Breast epithelium (tissue), 4 donors: ENCODE measurements at places on chromosomes 16 and 17. TPM values are rescaled to one million over a fixed set of nuclear protein-coding genes. Genes with fewer than 3 reads are reported as not detected.

- DNase-seq: no peak
These were observed 31.3 kb downstream of the SPOP start for GRCh38 chr17:49646391-49647255.

DNA sequence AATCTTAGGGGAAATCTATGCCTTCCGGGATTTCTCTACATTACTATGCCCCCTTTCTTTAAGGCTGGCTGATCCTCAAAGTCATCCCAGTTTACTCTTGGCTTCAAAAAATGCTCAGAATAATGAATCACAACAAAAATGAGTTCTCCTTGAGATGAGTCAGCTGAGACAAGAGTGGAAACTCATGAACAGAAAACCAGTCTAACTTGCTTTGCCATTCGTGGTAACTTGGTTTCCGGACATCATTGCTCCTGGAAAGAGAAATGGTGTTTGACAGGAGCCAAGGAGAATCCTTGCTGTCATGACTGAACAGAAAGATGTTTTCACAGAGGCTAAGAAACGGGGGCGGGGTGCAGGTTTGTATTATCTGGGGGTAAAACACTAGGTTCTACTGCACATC is 435.6 kb upstream of the DYNLRB2 start:
- DNase-seq: no peak

CA10 gene
- not detected for total RNA-seq

CCL7 gene
- total RNA-seq: not detected

GRCh38 chr16:4213737-4214136 is 28.1 kb downstream of the SRL start:
- DNase-seq: peak; percentile 39

TEX19 gene
- total RNA-seq: not detected

GRCh38 chr16:74862743-74863244 is 88.2 kb upstream of the FA2H start:
- DNase-seq: no peak

GRCh38 chr17:27807567-27808470 is 7.5 kb upstream of the NOS2 start:
- no peak for DNase-seq

CACNG3 gene
- not detected for total RNA-seq

- DNase-seq: peak; percentile 61
These were observed 1.1 kb upstream of the AKTIP start for GRCh38 chr16:53503991-53504663.

HIGD1B gene
- total RNA-seq: 0.98 TPM

CDR2L gene
- total RNA-seq: 13.1 TPM

GRCh38 chr17:79732254-79732653 is 1.5 kb downstream of the ENPP7 start:
- DNase-seq: no peak

- DNase-seq: no peak
These were observed 209.4 kb upstream of the C16orf82 start for GRCh38 chr16:26857371-26857770.

TBC1D26 gene
- 0.33 TPM for total RNA-seq

- no peak for DNase-seq
These were observed 2.9 kb downstream of the ZBTB4 start for GRCh38 chr17:7476494-7476893.

DNA sequence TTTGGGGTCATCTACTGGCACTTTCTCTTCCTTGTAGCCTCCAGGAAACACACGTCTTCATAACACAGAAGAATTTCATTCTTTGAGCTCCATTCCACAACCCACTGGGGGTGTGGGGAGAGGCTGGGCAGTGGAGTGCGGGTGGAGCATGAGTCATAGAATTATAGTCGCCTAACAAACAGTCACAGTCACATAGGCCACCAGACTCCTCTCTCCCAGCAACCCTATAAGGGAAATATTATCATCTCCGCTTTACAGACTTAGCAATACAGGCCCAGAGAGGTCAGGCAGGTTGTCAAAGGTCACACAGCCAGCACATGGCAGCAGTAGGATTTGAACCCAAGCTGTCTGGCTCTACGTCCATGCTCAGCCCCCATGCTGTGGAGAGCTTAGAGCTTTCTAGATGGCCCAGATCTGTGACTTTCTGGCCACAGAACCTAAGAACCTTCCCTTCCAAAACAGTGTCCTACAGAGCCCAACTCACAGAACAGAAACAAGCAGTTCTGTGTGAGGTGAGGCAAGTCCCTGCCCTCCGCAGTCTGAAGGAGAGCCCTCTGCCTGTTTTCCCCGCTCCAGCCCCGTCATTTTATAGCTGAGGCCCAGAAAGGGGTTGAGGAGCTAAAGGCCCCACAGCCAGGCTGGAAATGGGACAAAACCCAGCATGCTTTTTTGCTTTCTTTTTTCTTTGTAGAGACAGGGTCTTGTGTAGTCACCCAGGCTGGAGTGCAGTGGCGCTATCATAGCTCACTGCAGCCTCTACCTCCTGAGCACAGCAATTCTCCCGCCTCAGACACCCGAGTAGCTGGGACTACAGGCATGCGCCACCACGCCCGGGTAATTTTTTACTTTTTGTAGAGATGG is 10.7 kb upstream of the LITAF start:
- no peak for DNase-seq

DNA sequence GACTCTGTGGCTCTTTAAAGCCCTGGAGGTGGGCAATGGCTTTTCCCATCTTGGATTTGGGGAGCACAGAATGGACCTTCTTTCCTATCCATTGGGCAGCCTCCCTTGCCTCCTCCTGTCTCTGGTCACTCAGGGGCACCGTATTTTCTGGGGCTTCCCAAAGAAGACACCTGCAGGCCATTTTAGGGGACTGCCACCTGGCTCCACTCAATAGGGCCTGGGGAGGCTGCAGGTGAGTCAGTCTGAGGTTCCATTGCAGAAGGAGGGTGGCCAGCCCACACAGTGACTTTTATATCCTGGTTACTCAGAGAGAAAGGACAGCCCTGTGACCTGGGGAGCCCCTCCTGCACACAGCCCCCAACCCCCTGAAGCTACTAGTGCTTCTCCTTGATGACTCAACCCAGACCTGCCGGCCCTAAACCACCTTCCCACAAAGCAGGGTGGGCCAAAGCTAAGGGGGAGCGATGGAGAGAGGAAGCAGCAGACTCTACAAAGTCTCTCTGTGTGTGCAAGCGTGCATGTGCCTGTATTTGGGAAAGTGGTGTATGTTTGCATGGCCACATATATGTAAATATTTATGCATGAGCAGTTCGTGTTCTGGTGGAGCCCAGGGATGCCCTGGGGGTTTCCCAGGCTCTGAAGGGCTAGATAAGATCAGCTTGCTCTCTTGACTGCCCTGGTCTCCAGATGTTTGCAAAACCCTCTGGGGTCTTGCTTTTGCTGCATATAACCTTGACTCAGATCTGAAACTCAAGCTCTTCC is 5.0 kb downstream of the CX3CL1 start:
- peak; percentile 70 for DNase-seq

ACBD4 gene
- total RNA-seq: 15.7 TPM

HBA2 gene
- total RNA-seq: 46.4 TPM

OR3A2 gene
- total RNA-seq: not detected

TNFRSF17 gene
- 0.98 TPM for total RNA-seq

DNA sequence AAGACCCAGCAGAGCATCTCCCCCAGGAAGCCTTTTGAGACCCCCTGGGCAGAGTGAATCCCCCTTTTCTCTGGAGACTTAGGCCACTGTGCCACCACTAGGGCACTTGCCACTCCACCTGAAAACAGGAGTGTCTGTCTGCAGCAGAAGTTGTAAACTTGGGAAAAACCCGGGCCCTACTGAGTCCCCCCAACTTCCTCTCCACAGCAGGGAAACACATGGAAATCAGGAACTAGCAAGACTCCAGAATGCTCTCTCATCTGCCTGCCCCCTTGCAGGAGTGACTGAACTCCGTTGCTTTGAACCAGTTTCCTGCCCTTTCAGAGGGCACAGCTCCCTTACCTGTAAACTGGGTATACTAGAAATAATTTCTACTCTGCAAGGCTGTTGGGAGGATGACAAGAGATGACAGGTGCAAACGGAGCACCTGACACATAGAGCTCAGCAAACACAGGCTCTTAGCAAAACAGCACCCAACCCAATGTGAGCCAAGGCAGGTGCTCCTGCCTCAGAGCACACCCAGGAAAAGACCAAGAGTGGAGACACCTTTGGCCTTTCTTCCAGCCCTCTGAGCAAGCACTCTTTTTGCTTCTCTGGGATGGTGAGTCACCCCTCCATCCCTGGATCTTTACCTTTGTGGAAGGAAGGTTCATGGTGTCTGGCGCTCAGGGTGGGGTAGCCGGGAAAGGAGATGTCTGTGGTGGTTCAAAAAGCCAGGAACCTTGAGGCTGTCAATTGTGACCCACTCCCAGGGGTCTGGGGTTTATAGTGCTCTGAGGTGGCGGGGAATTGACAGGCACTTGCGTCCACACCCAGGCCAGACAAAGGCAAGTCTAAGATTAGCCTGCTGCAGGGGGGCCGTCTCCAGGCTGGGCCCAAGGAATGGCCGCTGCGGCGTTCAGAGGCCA is at the start of gene HCRT:
Gene HCRT (minus strand): TSS at position 740 of the 908 bp plus-strand sequence. CDS start 87 bp downstream, at position 653.
- DNase-seq: no peak

PRAC1 gene
- not detected for total RNA-seq

RNF43 gene
- total RNA-seq: 19.0 TPM

GRCh38 chr17:29146369-29146972 is 33.7 kb downstream of the MYO18A start:
- DNase-seq: no peak

SMCR8 gene
- 20.9 TPM for total RNA-seq

OR4D1 gene
- not detected for total RNA-seq

DNA sequence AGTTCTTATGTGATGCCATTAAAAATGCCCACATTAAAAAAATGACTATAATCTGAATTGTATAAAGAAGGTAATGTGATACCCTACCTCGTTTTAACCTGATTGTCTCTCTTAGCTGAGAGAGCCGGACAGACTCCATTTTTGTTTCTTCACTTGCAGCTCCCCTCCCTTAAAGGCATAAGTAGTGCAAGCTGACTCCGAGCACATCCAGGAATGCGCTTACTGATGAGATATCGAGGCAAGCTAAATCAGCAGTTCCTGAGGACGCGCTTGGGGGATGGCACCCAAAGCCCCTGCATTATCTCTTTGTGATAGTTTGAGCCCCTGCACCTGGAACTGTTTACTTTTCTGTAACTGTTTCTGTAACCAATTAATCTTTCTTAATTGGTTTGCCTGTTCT is 6.3 kb downstream of the KRT24 start:
- DNase-seq: no peak

DNA sequence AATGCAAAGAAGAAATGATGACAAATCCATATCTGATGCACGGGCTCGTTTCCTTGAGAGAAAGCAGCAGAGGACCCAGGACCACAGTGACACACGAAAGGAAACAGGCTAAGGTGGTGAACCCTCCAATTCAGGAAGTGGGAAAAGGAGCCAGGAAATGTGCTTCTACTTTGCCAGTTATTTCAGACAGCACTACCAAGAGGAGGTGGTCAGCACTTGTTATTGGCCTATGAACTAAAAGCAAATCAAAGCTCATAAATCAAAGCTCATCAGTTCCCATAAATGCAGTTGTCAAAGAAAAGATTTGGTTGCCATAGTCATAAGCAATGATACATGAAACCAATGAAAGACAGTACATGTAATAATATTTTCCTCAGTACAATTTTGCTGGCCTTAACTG is 12.6 kb upstream of the CLTC start:
- DNase-seq: no peak

DNA sequence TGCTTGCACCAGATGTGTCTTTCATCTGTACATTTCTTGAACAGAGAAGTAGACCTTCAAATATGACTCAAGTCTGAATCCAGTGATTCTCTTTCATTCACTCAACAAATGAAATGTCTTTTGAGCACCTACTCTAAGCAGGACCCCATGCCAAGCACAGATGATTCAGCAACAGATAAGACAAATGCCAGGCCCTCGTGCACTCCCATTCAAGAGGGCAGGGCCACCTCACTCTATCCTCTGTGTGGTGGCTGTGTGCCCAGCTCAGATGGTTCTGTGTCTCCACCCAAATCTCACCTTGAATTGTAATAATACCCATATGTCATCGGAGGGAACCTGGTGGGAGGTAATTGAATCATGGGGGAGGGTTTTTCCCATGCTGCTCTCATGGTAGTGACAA is 74.1 kb upstream of the NKD1 start:
- no peak for DNase-seq

WNK4 gene
- 4.1 TPM for total RNA-seq

CAMKK1 gene
- total RNA-seq: 7.8 TPM

- no peak for DNase-seq
These were observed 12.2 kb downstream of the PRKCB start for GRCh38 chr16:23847948-23848347.

ACACA gene
- 46.5 TPM for total RNA-seq

DNA sequence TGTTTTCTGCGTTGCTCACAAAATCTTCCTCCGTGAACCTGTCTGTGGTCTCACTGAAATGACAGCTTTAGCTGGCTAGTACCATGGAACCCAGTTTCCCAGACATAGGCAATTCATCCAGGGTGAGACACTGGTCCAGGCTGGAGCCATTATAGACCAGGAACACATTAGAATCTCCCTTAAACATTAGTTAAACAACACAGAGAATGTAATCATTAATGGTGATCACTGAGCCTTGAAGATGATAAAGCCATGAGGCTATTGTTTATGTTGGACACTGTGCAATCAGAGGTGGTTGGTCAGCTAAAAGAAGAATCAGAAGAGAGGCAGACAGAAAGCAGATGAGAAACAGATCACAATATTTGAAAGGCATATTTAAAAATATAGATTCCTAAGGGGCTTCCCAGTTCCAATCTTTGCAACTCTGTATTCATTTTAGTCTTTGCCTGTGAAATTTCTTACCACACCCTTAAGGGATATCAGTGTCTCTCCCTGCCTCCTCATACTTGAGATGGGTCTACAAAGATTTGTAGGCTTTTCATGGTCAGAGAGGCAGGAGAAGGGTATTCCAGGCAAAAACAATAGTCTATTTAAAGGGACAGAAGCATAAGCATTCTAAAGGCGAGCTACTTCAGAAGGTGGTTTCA is 317.9 kb downstream of the MAP2K6 start:
- no peak for DNase-seq

DNA sequence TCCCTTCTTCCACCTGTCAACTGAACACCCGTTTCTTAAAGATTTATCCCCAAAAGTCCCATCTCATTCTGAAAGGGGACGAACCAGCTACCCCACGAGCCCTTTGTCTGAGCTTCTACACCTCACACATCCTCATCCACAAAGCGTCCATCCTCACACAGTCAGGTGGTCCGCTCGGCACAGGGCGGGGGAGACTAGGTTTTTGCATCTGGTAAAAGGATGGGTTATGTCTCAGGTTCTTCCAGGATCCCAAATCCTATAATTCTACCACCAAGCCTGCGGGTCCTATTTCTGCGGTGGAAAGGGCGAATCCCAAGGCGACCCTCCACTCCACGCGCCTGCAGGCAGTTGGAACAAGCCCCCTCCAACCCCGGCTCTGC is 458 bp downstream of the GFOD2 start:
- DNase-seq: no peak

HS3ST3B1 gene
- 0.96 TPM for total RNA-seq
